ENCODE measurements at places on chromosomes 11 and 22.

- no peak for DNase-seq
Observed at GRCh38 chr11:14119357-14119756, 156.8 kb downstream of the SPON1 start.

GRCh38 chr11:69409812-69410645 lies 71.4 kb upstream of the LINC01488 start:
- DNase-seq, result no peak

DNA sequence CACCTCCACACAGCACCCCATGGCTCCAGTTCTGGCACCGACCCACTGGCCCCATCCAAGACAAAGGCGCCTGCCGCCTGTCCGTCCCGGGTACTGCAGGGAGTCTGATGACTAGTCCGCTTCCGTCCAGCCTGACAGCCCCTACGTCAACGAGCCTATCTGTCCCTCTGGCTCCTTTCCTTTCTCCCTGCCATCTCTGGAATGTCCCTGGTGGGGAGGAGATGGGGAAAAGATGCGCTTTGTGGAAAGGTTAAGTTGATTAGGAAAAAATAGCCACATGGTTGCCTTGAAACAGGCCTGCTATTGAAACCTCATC lies 10.4 kb downstream of the PDGFB start:
- no peak for DNase-seq

- no peak for DNase-seq
Observed at GRCh38 chr22:50306753-50307749, at the start of gene PLXNB2. PLXNB2 (minus strand) TSS chr22:50307646; CDS start chr22:50290584, 17,062 bp downstream.

DNA sequence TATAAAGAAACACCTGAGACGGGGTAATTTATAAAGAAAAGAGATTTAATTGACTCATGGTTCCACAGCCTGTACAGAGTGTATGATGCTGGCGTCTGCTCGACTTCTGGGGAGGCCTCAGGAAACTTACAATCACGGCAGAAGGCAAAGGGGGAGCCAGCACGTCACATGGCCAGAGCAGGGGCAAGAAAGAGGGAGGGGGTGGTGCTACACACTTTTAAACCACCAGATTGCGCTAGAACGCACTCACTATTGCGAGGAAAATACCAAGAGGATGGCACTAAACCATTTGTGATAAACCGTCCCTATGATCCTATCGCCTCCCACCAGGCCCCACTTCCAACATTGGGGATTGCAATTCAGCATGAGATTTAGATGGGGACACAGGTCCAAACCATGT lies 79.7 kb upstream of the CARD18 start:
- DNase-seq, result no peak

DNA sequence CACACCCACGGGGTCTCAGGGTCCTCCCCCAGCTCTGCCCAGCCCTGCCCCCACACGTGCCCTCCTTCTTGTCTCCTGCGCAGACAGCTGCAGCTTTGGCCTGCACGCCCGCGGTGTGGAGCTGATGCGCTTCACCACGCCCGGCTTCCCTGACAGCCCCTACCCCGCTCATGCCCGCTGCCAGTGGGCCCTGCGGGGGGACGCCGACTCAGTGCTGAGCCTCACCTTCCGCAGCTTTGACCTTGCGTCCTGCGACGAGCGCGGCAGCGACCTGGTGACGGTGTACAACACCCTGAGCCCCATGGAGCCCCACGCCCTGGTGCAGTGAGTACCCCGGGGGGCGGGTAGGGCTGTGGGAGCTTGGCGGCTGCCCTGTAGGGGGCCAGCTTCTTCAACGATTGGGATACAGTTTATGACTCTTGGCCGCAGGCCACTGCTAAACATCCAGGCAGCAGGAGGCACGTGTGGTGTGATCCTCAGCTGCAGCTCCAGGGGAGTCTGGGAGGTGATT lies 30.8 kb downstream of the ST14 start:
- DNase-seq, result no peak

GRCh38 chr22:31286360-31287255 lies 5.7 kb downstream of the PIK3IP1 start:
- peak; percentile 44 for DNase-seq

- DNase-seq, result no peak
Observed at GRCh38 chr11:32448232-32448631, 12.9 kb upstream of the WT1 start.

DNA sequence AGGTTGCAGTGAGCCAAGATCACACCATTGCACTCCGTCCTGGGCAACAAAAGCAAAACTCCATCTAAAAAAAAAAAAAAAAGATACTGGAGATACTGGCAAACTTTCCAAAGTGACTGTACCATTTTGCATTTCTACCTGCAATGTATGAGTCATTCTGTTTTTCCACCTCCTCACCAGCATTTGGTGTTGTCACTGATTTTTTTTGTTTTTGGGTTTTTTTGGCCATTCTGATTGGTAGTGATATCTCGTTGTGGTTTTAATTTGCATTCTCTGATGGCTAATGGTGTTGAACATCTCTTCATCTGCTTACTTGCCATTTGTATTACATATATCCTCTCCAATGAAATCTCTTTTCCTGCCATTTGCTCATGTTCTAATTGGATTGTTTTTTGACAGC lies 12.0 kb upstream of the RBX1 start:
- no peak for DNase-seq

DNA sequence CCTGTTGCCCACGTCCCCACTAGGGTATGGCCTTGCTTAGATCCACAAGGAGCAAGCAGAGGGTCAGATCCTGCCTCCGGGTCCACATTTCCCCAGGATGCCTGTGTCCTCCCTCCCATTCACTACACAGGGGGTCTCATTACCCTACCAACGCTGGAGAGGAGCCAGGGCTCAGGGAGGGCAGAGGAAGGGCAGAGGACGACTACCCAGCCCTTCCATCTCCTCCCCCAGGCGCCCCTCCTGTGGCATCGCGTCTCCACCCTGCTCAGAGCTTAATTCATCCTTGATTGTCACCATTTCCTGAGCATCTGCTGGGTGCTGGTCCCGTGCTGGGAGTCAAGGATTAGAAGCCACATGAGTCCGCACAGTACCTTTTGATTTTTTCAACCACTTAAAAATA lies 5.0 kb downstream of the NFAM1 start:
- DNase-seq, result no peak

DNA sequence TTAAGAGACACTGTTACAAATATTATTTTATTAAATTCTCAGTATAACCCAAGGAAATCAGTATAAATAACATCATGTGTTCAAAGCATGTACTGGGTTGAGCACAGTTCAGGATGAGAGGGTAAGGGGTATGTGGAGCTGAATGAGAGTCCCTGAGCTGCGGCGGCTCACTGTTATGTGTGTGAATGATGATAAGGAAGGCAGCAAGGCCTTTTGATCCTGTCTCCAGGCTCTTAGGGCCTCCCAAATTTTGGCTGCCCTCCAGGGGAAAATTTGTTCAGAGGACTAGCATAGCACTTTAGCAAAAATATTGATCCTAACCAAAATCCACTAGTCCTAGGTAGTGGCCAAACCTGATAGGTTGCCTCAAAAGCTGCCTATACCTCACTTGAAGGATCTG lies 86.1 kb upstream of the SPON1 start:
- no peak for DNase-seq

DNA sequence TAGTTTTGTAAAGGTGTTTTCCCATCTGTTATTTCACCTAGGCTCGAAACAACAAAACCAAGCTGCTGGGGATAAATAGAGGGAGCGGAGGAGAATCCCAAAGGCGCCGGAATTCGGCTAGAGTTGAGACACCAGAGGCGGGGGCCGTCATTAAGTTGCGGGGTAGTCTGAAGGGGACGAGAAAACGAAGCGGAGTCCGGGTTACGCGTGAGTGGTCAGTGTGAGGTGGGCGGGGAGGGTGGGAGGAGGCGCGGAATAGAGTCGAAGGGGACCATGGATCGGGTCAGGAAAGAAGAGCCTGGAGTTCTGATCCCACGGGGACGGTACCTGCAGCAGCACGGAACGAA lies 361 bp downstream of the SRPRA start:
- DNase-seq, result no peak

- no peak for DNase-seq
Observed at GRCh38 chr11:14443638-14444037, 56.0 kb downstream of the COPB1 start.

DNA sequence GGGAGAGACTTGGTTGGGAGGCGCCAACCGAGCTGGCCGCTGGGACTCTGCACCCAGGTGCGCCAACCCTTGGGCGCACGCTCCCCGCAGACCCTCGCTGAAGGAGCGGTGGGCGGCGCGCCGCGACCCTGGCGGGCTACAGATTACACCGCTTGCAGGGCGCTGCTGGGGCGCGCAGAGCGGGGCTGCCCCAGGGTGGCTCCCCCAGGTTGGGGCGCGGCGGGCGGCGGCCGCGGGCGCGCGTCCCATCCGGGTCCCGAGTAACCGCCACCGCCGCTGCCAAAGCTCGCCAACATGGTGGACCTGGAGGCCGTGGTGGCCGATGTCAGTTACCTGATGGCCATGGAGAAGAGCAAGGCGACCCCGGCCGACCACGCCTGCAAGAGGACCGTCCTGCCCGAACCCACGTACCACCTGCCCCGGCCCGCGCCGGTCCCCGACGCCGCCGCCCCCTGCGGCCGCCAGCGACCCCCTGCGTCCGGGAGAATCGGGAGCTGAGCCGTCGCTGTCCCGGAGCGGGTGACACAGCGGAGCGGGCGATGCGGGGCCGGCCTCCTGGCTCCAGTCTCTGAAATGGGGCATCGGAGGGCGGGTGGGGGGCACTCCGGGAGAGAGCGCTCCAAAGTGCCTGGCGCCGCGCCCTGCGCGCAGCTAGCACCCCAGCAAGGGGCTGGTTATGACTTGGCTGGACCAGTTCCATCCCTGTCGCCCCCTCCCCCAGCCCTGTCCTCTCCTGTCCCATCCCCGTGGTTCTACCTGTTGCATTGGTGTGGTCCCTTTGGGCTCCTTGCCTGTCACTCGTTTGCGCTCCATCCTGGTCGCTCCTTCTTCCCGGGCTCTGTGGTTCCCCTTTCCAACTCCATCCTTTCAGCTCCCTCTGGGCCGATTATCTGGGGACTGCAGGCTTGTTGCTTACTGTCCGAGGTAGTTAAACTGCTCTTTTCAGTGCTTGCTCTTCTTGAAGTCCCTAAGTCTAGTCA lies 143.3 kb upstream of the GRK3 start:
- no peak for DNase-seq

DNA sequence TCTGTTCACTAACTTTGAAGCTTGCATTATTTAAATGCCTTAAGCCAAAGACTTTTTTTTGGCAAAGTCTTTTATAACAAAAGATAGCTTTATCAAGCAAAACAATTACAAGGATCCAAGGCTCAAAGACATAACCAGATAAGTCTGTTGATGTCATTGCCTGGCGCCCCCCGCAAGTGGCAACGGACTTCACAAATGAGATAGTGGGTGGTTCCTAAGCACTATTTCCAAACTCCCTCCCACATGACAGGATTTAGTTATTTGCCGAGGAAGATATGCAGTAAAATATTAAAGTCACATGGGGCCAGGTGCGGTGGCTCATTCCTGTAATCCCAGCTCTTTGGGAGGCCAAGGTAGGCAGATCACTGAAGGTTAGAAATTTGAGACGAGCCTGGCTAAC lies 194.2 kb upstream of the DDI1 start:
- no peak for DNase-seq

DNA sequence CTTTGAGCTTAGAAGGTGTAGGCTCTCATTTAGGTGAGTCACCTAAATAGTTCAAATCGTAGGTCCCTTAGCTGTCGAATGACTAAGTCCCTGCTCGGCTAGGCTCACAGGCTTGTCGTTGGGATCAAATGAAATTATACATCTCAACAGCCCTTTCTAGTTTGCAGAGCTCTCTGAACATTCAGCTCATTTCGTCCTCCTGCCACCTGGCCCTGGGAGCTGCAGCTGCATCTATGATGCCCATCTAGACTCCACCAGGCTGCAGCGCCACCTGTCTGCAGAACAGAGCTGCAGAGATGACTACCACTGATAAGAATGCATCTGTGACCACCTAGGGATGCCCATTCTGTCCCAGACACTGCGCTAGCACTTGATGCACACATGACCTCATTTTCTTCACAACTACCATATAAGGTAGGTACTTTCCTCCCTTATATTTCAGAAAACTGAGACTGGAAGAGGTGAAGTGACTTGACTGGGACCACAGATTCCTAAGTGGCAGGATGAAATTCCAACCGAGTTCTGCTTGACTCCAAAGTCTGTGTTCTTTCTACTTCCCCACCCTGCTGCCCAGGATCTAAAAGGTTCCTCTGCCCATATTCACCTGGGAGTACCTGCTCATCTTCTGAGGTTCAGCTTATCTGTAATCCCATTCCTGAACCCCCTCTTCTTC lies 141.1 kb upstream of the NARS2 start:
- DNase-seq, result peak; percentile 8

DNA sequence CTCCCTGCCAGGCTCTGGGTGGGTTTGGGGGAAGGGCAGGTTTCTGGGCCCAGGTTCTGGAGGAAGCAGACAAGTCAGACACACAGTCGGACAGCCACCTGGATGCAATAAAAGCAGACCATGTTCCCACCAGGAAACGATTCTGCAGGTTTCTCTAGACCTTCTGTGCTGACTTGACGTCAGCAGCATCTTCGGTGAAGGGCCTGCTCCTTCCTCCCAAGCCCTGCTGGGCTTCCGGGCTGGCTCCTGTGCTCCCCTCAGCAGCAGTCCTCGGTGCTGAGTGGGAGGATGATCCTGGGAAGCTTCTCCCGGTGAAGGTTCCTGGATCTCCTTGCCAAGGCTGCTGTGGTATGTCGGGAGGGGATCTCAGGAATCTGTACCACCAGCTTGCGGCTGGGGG lies 240.0 kb downstream of the GRIK4 start:
- no peak for DNase-seq

- DNase-seq, result no peak
Observed at GRCh38 chr11:123110397-123110796, 48.5 kb upstream of the HSPA8 start.

DNA sequence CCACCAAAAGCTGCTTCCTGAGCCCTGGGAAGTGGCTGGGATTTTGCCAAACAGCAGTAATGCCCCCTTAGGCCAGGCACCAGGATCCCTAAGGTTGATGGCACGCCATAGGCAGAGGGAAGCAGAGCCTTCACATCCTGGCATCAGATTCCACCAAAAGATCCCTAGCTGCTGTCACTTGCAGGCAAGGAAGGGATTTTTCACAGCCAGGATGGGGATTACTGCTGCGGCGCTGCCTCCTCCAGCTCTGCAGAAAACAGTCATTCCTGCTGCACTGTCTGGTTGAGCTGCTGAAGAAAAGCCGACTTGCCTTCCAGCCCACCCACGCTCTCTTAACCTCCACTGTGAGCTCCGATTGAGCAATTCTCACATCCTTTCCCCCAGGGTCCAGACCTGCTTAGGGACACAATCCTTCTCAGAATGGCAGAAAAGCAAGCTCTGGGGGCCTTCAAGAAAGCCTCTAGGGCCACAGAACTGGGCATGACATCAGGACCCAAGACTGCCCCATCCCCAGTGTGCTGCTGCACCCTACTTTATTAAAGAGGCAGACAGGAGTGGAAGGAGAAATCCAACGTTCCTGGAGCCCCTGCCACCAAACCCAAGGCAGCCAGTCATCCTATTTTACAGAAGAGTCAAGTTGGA lies 19.9 kb downstream of the SYN3 start:
- no peak for DNase-seq

GRCh38 chr11:46133119-46133518 lies 11.9 kb upstream of the PHF21A start:
- DNase-seq, result no peak

- no peak for DNase-seq
Observed at GRCh38 chr22:48581796-48582469, 1245.7 kb downstream of the BRD1 start.
